ENCODE measurements at places on chromosomes 16 and 17. TPM values are rescaled to one million over a fixed set of nuclear protein-coding genes. Genes with fewer than 3 reads are reported as not detected.

The HBQ1 gene
- not detected for total RNA-seq

GRCh38 chr16:14346278-14347142, 275.4 kb downstream of the MRTFB start:
- H3K4me3 ChIP-seq = no peak overlapping the region
- H3K27me3 ChIP-seq = no peaks in the 10 kb centered on the region
- no peaks in the 10 kb centered on the region for H3K36me3 ChIP-seq

DNA sequence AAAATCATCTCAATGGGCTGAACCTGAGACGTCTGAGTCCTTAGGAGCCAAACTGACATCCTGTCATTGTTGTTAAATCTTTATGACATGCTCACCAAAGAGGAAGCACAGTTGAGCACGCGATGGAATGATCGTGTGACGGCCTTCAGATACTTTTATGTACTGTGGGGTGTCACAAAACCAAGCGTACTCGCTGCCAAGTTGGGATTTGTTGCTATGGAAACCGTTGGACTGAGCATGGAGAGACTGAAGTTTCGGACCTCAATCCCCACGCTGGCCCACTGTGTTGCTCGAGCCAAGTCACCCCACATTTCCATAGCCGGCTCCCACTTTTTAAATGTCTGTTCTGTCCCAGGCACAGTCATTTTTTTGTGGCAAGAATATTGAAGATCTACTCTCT, 222.8 kb upstream of the SDK2 start:
- no peaks in the 10 kb centered on the region for H3K4me1 ChIP-seq
- no peak overlapping the region for H3K4me3 ChIP-seq
- DNase-seq = no peak
- H3K27ac ChIP-seq = no peak overlapping the region

- no peaks in the 10 kb centered on the region for H3K36me3 ChIP-seq
- DNase-seq = no peak
- H3K27me3 ChIP-seq = peaks cover 10% of the 10 kb centered on the region
- H3K27ac ChIP-seq = no peak overlapping the region
- H3K4me1 ChIP-seq = no peaks in the 10 kb centered on the region
These were observed 90.7 kb downstream of the AXIN2 start for GRCh38 chr17:65470783-65471182.

- H3K27ac ChIP-seq = no peak overlapping the region
- H3K4me3 ChIP-seq = no peak overlapping the region
- H3K4me1 ChIP-seq = no peaks in the 10 kb centered on the region
- peaks cover 31% of the 10 kb centered on the region for H3K36me3 ChIP-seq
These were observed 13.1 kb downstream of the MPHOSPH6 start for GRCh38 chr16:82156761-82157533.
